ENCODE measurements at places on chromosomes 7 and 10.

DNA sequence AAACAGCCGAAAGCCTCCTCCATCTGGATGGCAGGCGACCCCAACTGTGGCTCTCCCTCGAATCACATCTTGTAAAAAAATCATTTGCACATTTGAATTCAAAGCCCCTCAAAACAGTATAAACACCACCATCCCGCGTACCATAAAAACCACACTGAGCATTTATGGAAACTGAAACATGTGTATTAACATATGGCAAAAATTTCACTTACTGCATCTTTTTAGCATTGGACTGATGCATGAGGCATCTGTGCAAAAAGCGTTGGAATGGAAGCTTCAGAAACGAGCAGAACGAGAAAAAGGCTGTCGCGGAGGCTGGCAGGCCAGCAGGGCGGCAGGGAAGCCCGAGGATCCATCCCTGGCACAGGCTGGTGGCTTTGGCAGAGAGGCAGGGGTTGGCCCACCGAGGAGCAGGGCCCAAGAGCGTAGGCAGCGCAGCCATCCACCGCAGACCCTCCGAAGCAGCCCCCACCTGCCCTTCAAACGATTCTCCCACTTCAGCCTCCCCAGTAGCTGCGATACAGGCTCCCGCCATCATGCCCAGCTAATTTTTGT is 39.3 kb upstream of the CUX1 start:
- DNase-seq = no peak

- DNase-seq = no peak
Measured at GRCh38 chr10:33001908-33002492, 44.0 kb upstream of the ITGB1 start.

- no peak for DNase-seq
Measured at GRCh38 chr10:103429647-103430046, 22.5 kb downstream of the CALHM2 start.

GRCh38 chr7:5754981-5755599 is 26.4 kb downstream of the RNF216 start:
- DNase-seq = no peak

GRCh38 chr7:5248201-5248885 is 34.4 kb upstream of the SLC29A4 start:
- DNase-seq = no peak

DNA sequence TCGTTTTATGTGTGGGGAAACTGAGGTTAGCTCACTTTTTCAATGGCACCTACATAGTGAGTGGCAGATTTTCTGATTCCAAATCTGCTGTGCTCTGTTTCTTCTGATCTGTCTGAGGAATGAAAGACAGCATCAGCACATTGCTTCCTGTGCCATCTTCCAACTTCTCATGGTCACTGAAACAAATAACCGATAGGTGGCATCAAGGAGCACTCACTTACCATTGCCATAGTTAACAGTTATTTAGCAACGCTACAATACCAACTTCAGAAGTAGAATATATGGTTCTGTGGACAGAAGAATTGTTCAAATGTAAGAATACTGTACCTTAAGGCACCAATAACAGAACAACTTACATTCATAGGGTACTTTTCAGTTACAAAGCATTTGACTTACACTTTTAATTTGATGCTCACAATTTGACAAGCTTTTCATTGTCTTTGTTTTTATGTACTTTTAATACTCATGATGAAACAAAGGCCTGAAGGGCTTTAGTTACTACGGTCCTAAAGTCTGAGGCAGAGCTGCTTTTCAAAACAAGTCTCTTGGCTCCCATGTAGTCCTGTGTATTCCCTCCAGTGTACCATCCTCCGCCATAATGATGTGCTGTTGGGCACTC is 228.9 kb upstream of the TCF7L2 start:
- no peak for DNase-seq

- no peak for DNase-seq
Measured at GRCh38 chr7:111012799-111013675, 77.9 kb upstream of the LRRN3 start.

DNA sequence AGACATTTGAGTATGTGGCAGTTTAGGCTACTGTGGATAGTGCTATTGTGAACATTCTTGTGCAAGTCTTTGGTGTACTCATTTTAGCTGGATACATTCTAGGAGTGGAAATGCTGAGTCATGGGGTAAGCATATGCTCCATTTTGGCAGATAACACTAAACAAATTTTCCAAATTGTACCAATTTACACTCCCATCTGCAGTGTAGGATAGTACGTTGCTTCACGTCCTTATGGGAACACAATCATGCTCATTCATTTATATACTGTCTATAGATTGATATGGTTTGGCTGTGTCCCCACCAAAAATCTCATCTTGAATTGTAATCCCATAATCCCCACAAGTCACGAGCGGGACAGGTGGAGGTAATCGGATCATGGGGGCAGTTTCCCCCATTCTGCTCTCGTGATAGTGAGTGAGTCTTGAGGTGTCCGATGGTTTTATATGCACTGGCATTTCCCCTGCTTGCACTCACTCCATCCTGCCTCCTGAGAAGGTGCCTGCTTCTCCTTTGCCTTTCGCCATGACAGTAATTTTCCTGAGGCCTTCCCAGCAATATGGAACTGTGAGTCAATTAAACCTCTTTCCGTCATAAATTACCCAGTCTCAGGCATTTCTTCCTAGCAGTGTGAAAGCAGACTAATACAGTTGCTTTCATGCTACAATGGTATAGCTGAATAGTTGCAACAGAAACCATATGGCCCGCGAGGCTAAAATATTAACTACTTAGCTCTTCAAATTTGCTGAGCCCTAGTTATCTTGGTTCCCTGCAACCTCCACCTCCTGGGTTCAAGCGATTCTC is 25.6 kb downstream of the RNF216 start:
- no peak for DNase-seq

GRCh38 chr7:37956791-37957190 is 36.4 kb downstream of the EPDR1 start:
- DNase-seq = no peak

GRCh38 chr7:75809396-75809795 is 4.2 kb downstream of the CCL24 start:
- no peak for DNase-seq

GRCh38 chr10:28169525-28169924 is 133.3 kb downstream of the MPP7 start:
- DNase-seq = no peak

DNA sequence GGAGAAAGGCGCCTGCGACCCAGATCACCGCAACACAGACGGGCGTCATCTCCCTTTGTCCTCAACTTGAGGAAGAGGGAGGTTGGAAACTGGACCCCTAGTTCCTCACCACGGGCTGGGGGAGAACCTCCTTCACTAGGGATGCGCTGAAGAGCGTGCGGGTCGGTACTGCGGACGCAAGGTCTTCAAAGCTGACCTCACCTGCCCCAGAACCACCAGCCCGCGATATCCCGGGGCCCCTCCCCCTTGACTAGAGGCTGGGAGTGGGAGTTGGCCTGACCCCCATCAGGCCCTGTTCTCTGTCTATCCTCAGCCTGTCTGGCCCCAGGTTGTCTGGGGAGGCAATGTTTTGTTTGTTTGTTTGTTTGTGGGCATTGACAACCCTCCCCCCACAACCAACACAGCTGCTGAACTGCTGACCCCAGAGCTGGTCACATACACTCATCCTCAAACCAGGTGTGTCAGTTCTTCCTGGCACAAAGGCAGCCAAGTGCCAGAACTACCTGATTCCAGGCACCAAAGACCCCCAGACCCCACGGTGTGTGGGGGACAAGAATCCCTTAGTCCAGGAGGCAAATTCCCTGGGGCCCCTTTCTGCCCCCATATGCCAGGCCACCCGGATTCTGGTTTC is 2.9 kb downstream of the NPM3 start:
- DNase-seq = no peak

- DNase-seq = no peak
Measured at GRCh38 chr7:24138343-24138742, 145.6 kb upstream of the NPY start.

GRCh38 chr10:7491949-7492659 is 81.3 kb upstream of the SFMBT2 start:
- no peak for DNase-seq

- no peak for DNase-seq
Measured at GRCh38 chr10:17113889-17114540, 15.6 kb downstream of the CUBN start.

DNA sequence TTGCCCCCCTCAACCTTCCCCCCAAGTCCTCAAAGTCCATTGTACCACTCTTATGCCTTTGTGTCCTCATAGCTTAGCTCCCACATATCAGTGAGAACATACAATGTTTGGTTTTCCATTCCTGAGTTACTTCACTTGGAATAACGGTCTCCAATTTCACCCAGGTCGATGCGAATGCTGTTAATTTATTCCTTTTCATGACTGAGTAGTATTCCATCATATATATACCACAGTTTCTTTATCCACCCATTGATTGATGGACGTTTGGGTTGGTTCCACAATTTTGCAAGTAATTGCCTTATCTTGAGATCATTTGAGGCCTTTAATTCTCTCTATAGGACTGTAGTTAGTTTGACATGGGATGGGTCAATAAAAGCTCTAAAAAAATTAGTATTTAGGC is 124.7 kb downstream of the ARL4A start:
- no peak for DNase-seq

DNA sequence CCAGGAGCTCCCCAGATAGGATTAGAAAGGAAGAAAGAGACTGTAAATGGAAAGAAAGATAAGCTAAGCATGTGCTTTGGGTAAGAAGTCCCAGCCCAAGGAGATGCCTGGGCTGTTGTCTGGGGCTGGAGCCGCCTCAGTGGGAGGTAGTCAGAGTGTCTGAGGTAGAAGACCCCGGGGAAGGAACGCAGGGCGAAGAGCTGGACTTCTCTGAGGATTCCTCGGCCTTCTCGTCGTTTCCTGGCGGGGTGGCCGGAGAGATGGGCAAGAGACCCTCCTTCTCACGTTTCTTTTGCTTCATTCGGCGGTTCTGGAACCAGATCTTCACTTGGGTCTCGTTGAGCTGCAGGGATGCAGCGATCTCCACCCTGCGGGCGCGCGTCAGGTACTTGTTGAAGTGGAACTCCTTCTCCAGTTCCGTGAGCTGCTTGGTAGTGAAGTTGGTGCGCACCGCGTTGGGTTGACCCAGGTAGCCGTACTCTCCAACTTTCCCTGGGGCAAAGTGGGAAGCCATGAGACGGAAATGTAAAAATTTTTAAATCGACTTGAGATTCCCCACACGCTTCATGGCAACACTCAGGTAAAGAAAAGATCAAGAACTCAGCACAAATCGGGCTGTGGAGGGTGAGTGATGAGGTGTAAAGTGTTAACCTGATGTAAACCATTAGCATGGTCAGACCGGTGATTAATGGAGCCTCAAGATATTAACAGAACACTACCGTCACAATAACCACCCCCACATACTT is 1.3 kb downstream of the HOXA1 start:
- DNase-seq = no peak

DNA sequence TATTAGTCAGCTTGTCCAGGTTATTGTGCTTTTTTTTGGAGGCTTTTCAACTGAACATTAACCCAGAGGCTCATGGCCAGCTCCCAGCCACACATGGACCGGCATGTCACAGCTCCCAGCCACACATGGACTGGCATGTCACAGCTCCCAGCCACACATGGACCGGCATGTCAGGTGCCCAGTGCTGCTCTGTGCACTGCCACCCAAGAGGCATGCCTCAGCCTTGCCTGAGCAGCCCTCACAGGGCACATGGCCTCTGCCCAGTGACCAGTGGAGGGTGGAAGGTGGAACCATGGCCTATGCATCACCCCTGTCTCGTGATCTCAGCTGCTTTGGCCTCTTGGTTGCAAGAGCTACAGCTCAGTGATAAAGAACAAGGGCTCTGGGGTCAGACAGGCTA is 119.8 kb downstream of the OAT start:
- no peak for DNase-seq

- no peak for DNase-seq
Measured at GRCh38 chr7:150406567-150407421, 27.7 kb downstream of the ZNF775 start.

DNA sequence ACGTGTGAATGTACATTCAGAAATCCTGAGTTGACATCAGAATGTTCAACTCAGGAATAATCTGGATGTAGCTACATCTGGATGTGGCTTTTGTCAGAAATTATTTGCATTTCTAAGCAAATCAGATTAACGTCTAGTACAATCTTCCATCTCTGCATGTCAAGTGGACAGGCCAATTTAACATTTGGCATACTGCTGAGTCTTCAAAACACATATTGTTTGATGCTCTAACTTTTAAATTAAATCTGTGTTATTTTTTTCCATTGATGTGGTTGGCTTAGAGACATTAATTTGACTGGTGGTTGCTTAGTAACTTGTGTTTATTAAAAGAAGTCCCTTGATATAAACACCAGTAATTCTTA is 3.4 kb downstream of the STAMBPL1 start:
- DNase-seq = no peak

DNA sequence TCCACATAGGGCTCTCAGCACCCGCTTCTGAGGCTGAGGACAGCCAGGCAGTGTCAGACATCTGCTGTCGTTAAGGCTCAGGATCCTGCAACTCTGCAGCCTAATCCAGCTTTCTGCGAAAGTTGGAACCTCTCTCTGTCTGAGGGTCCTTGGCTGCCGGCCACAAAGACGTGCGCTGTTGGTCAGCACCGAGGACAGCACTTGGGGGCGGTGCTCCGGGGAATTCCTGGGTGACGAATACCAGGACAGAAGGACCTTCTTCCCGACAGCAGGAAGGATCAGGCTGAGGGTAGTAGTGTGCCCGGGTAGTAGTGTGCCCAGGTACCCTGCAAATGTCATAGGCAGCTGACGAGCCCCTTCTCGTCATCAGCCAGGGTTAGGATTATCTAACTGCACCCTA is 16.0 kb upstream of the RASGEF1A start:
- DNase-seq = no peak

GRCh38 chr10:69088471-69088769 is 517 bp downstream of the SRGN start:
- DNase-seq = no peak

- DNase-seq = no peak
Measured at GRCh38 chr10:761376-761775, 71.9 kb upstream of the DIP2C start.

- no peak for DNase-seq
Measured at GRCh38 chr7:4738711-4739527, 36.5 kb upstream of the AP5Z1 start.

DNA sequence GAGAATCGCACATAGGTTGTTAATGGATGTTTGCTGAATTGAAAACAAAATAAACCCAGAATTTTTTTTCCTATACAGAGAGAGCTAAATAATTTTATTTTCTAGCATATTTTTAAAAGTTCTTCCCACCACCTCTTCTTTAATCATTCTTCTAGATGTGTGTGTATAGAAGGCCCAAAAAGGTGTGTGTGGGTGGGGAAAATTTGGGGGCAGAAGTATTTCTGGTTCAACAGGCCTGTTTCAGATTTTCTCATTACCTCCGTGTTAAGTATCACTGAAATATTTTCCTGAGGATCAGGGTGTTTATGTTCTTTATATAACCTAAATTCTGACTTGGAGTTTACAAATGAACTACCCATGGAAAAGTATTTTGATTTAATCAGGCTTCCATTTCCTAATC is 144.2 kb upstream of the ZNF804B start:
- no peak for DNase-seq

- DNase-seq = no peak
Measured at GRCh38 chr10:101130984-101131961, at the start of gene TLX1. TLX1 (plus strand) TSS chr10:101131300; CDS start chr10:101131542, 242 bp downstream.
